AML-193 (cell line): ENCODE measurements at places on chromosomes 5 and 9.

DNA sequence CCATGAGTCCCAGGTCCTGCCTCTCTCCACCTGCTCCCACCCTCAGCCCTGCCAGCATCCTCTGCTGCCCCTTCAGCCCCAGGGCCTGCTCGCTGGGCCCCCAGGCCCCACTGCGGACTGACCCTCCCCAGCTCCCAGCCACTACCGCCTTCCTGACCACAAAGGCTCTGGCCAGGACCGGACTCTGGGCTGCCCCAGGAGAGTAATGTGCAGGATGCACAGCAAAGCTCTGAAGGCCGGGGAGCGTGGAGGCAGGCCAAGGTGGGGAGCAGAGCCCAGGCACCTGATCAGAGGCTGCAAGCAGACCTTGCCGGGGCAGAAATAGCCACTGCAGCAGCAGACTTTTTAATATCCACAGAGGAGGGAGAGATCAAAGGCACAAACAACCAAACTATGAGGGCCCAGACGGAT is 27.9 kb downstream of the IPPK start:
- DNase-seq = no peak

GRCh38 chr5:65506961-65507360 is 25.2 kb upstream of the ADAMTS6 start:
- no peak for DNase-seq

- DNase-seq = no peak
These were observed 20.6 kb downstream of the PITX1 start for GRCh38 chr5:135013445-135013844.

GRCh38 chr5:31193591-31194467 is at the start of gene CDH6:
Gene CDH6, plus strand, starts transcription at chr5:31193686. Its CDS starts 73,788 bp downstream, at chr5:31267474.
- DNase-seq = no peak

DNA sequence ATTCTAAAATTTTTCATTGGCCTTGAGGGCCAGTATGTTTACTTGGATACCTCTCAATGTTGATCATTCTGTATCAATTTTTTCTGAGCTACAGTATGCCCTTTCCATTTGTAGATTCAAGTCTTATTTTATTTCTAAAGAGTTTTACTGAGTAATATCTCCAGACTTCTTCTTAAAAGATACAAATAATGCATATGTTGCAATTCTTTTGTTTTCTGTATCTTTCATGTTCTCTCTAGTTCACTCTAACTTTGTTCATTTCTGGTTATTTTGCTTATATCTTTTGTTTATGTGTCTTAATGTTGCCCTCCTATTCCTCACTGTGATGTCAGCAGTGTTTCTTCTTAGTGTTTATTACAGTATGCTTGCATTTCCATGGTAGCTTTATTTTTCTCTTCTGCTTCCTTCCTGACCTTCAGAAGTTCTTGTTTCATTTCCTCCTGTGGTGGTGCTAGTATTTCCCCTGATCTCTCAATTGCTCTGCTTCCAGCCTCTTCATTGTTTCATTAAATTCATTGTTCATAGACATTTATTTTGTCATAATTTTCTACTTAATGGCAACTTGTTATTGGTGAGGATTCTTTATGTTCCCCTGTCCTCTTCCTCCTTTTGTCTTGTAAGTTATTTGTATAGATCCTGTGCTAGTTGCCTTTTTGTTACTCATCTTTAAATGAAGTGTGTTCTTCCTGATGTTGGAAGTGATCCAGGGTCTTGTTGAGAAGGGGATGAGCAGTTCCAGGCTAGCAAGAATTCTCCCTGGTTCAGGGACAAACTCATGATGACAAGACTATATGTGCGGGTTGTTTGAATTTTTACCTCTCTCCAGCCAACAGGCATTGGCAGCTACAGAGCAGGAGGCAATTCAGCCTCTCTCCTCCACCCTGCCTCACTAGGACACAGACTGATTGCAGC is 160.8 kb downstream of the DEPDC1B start:
- no peak for DNase-seq

- DNase-seq = no peak
These were observed 181.1 kb downstream of the TRIM32 start for GRCh38 chr9:116868201-116868600.

DNA sequence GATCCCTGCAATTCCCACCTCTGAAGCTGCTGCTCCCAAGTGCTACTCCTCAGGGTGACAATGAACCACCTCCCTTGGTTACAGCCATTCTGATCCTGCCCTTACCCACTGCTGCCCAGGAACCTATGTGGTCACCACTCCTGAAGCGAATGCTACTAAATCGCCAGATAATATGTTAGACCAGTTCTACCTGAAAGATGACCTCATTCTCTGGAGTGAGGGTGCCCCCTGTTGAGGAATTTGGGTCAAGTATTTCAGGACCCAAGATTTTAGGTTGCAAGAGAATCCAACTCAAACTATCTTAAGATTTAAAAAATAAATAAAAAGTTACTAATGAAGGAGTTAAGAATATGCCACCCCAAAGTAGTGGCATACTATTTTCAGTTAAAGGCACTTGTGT is 5.8 kb upstream of the SNAPC3 start:
- DNase-seq = peak; percentile 33

- no peak for DNase-seq
These were observed 396.9 kb downstream of the ENC1 start for GRCh38 chr5:74243634-74244033.
